ENCODE measurements at places on chromosomes 13 and 19.

DNA sequence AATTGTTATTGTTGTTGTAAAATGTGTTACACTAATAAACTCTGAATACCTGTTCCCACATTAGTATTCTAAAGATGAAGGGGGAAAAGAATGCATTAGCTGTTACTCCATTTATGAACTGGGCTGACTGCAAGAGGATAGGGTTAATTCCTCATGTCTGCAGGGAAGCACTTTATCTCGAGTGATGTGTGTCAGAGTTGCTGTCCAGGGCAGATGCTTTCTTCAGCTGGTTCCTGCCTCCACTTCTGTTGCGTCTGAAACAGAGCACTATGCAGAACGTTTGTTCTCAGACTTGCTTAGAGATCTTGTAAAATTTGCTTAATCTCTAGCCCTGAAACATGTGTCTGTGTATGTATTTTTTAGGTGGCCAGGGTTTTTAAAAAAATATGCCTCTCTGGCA lies 318.8 kb downstream of the SPRY2 start:
- no peak for DNase-seq

- DNase-seq, result no peak
Observed at GRCh38 chr19:30073152-30074000, 131.3 kb downstream of the URI1 start.

DNA sequence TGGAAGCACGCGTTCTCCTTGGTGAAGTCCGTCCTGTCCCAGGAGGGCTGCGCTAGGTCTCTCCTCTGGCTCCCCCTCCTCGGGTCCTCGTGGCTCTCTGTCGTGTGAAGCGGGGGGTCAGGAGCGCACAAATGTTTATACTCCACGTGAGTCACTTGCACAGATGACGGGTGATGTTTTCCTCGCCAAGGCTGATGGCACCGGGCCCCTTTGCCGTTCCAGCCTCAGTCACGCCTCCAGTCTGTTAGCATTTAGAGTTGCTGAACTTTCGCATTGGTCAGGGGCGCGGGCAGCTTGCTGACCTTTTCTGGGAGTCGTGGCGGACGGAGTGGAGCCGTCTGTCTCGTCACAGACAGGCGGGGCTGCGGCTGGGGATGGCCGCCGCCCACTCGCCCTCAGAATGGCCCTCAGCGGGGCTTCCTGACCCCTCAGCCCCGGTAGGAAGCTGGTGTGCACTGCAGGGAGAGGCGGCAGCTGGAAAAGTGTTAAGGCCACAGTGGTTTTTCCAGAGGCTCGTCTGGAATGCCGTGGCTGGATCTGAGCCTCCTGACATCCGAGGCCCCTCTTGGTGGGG lies 13.7 kb downstream of the KLHL26 start:
- DNase-seq, result no peak

DNA sequence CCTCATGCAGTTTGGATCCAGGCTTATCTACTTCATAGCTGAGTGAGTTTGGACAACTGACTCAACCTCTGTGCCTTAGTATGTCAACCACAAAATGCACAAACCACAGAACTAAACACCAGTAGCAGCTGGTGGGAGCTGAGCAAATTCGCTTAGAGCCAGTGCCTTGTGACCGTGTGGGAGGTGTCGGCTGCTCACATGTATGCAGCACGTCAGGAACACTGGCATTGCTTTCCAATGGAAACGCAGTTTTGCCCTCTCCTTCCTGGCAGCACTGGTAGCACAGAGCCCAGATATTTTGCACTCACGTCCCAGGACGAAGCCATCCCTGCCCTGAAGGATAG lies 8.3 kb upstream of the NTN5 start:
- no peak for DNase-seq

GRCh38 chr19:13817018-13817614 lies 21.9 kb downstream of the ZSWIM4 start:
- DNase-seq, result no peak

GRCh38 chr13:98240135-98240534 lies 63.1 kb upstream of the RNF113B start:
- no peak for DNase-seq

DNA sequence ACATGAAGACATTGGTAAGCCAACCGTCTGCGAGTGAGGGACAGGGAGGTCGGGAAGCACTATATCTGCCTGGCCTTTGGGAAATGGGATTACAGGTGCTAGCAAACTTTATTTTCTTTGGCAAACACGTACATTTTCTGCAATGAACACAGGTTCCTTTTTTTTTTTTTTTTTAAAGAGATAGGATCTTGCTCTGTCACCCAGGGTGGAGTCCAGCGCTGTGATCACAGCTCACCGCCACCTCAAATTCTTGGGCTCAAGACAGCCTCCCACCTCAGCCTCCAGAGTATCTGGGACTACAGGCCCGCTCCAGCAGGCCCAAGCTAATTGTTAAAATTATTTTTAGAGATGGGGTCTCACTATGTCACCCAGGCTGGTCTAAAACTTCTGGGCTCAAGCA lies 24.2 kb downstream of the ELAVL1 start:
- DNase-seq, result no peak

- no peak for DNase-seq
Observed at GRCh38 chr19:47561440-47562057, 11.4 kb downstream of the ZNF541 start.

DNA sequence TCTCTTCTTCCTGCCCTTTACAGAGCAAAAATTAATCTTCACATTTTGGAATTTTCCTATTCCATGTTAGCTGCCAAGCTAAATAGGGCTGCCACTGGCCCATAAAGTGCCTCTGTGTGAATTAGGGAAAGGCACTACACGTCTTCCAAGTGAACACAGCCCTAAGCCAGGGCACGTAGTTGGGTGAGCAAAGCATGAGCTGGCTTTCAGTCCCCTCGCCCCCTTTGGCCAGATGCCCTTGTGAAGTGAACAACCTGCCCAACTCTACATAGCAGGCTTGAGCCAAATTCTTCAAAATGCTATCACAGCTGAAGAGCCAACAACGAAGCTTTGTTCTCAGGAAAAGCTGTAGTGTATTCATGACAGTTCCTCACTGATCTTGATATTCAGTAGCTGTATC lies 213.1 kb downstream of the OXGR1 start:
- DNase-seq, result no peak

DNA sequence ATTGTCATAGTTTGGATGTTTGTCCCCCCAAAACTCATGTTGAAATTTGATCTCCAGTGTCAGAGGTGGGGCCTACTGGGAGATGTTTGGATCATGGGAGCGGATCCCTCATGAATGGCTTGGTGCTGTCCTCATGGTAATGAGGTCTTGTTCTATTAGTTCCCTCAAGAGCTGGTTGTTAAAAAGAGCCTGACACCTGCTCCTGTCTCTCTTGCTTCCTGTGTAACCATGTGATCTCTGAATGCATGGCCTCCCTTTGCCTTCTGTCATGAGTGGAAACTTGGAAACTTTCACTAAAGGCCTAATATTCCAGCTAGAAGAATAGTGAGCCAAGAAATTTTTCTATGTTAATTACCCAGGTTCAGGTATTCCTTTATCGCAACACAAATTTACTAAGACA lies 311.4 kb upstream of the ATXN8OS start:
- no peak for DNase-seq

GRCh38 chr13:107277911-107278310 lies 710.0 kb upstream of the ARGLU1 start:
- no peak for DNase-seq

DNA sequence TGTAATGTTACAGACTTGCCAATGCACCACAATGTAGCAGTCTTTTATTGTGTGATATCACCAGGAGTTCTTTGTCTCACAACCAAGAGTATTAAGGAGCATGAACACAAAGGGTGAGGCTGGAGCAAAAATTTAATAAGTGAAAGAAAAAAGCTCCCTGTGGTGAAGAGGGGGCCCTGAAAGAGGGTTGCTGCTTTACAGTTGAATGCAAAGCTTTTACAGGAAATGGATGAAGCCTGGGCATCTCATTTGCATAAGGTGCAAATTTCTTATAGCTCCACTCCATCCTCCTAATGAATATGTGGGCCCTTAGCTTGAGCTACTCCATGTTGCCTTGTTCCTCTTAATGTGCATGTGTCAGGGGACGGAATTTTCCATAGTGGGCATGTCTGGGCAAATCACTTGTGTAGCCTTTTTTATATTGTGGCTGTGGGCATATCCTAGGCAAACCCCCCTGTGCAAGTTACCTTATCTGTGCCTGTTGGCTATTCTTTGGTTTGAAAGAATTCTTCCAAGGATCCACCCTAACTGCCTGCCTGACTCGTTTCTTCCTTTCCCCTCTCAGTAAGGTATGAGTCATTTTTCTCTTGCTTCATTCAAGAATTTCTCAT lies 45.3 kb upstream of the TRPC4 start:
- DNase-seq, result no peak

- no peak for DNase-seq
Observed at GRCh38 chr13:71304861-71305260, 562.1 kb downstream of the DACH1 start.

DNA sequence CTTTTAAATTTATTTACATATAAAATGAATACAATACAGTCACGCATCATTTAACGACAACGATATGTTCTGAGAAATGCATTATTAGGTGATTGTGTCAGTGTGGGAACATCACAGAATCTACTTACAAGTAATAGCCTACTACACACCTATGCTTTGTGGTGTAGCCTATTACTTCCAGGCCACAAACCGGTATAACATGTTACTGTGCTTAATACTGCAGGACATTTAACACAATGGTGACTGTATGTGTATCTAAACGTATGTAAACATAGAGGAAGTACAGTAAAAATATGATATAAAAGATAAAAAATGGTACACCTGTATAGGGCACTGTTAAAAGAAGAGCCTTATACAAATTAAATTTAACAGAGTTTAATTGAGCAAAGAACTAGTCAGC lies 62.4 kb upstream of the KLHL1 start:
- DNase-seq, result no peak

DNA sequence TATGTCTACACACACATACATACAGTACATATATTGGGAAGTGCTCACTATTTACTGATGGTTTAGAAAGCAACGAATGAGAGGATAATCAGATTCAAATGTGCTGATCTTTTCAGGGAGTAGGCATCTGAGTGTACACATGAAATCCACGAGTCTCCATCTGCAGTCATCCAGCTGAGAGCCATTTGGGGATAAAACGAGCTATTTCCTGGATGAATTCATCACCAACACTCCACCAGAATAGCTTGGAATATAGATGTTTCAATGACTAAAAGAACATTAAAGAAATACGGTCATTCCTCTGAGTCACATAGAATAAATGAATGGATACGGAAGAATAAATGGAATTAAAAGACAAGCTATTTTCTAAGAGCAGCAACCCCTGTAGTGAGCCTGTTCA lies 721.6 kb upstream of the ARGLU1 start:
- no peak for DNase-seq

DNA sequence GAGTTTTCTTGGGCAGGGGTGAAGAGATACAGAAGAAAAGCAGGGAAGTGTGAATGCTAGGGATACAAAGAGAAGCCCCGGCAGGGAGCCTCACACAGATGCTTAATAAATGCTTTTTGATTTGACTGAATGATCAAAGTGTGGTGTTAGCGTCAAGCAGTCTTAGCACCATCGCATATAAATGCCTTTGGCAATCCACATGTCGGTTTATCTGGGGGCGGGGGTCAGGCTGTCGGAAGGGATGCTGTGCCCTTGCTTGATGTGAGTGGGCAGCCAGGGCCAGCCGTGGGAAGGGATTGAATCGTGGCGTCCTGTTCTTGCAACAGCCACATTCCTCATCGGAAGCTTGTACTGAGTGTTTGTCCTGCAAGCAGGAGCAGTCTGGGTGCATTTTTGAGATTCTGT lies 173.1 kb downstream of the LACC1 start:
- no peak for DNase-seq

- no peak for DNase-seq
Observed at GRCh38 chr19:10802479-10802878, 33.5 kb downstream of the TMED1 start.

- DNase-seq, result no peak
Observed at GRCh38 chr19:6543866-6544347, 13.1 kb downstream of the TNFSF9 start.

GRCh38 chr13:93343097-93343496 lies 116.5 kb downstream of the GPC6 start:
- no peak for DNase-seq

DNA sequence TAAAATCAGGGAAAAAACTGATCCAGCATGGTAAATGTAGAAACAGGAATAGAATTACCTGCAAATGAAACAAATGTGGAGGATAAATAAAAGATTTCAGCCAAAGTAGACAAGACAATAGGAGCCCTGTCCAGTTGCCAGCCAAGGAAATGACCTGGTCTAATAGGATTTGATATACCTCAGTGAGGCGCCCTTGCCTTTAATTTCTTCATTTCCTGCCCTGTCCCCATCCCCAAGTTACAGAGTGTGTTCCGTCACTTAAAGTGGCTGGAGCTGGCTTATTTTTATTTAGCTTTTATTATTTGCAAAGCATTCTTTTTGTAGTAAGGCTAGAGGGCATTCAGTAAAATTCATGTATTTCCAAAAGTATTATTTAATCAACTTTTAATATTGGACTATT lies 1022.0 kb downstream of the EFNB2 start:
- DNase-seq, result no peak

DNA sequence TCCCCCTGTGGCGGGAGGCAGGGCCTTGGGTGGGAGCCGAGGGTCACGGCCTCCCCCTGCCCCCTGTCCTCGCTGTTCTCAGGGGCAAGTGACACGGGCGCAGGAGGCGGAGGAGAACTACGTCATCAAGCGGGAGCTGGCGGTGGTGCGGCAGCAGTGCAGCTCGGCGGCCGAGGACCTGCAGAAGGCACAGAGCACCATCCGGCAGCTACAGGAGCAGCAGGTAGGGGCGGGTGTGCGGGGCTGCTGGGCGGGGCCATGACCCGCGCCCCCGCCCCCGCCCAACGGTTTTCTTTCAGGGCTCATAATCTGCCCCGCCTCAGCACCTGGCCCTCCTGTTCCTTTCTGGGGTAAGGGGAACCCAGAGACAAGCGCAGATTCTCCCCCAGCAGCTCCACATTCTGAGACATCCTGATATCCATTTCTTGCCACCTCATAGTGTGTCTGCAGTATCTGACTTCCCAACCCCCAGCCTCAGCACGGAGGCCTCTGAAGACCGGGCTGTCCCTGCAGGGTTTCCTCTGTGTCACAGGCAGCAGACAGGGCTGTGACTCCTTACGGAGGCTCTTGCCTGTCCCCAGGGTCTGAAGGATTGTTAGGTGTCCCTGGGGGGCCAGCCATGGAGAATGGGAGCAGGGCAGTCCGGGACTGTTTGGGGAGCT lies 15.9 kb downstream of the PRR36 start:
- DNase-seq, result no peak
